ENCODE measurements at places on chromosomes 7 and 10.

DNA sequence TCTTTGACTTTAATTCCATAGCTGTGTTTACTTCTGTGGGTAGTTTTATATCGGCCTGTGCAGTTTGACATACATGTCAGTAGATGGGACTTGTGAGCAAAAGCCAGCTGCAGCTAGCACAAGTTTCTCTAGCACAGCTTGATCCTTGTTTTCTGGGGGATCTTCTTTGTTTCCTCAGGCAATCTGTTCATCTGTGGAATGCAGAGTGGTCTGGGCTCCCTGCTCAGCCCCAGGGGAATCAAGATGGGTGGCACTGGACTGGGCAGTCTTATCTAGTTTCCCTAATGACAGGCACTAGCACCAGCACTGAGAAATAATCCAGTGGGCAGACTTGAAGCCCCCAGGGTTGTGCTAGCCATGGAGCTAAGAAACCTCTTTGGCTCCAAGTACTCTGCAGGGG is 40.8 kb downstream of the CYP2C19 start:
- no peak for DNase-seq

DNA sequence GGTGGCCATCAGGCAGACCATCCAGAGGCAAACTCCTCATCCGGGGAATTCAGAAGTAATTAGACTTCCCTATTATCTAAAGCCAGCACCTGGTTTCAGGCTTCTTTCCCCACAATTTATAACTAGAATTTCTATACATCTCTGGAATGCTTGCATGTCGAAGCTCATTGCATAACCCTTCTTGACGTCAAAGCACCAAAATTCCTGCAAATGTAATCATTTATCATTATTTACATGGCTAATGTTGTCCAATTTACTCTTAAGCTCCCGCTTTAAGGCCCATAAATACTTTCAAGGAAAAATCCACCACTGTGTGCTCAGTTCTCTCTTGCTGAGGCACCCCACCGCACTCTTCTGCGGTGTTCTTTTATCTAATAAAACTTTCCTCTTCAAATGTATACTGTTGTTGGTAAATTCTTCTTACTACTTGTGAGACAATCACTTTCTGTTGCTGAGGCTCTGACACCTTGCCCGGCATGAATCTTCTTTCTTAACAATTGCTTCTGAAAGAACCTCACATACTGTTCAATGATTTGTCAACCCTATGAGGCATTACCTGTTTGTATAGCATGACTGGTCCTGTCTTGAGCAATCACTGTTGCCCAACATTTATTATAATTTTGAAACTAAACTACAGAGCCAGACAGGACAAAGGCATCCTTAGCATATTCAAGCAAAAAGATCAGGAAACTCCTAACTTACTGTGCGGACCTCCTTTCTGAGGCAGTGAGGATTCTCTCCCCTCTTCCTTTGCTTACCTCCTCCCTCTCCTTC is 17.4 kb upstream of the GPR141 start:
- no peak for DNase-seq

GRCh38 chr7:2128601-2129322 is 104.0 kb downstream of the MAD1L1 start:
- no peak for DNase-seq

DNA sequence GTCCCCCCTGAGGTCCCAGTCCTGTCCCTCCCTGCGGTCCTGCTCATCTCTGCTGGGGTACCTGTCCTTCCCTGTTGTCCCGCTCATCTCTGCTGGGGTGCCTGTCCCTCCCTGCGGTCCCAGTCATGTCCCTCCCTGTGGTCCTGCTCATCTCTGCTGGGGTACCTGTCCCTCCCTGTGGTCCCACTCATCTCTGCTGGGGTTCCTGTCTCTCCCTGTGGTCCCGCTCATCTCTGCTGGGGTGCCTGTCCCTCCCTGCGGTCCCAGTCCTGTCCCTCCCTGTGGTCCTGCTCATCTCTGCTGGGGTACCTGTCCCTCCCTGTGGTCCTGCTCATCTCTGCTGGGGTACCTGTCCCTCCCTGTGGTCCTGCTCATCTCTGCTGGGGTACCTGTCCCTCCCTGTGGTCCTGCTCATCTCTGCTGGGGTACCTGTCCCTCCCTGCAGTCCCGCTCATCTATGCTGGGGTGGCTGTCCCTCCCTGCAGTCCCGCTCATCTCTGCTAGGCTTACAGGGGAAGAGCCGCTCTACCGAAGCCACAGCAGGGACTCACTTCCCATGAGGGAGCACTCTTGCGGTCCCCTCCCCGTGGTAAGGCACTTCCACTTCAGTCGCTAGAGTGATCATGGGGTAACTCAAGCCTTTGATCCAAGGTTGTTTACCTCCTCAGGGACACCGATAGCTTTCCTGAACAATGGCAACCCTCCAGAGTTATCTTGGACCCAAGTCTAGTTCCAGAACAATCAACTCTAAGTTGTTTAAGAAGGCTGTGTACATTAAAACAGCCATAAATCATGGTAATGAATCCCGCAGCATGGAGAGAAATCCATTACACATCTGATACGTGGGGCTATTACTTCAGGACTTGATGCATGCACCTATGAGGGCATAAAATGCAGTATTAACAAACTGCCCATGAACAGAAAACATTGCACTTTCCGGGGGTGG is 46.8 kb upstream of the MNX1 start:
- no peak for DNase-seq

DNA sequence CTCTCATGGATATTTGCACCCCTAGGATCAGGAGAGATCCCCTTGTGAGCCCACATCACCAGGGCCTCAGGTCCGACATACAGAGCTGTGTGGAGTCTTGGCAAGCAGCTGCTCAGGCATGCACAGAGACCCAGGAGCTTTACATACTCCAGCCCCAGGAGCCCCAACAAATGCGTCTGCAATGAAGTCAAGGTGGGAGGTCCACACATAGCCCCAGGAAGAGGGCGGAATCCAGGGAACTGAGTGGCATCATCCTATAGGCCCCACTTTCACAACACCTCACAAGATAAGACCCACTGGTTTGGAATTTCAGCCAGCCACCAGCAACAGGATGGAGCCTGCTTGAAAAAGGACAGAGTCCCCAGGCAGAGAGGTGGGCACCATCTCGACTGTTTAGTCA is 106.7 kb downstream of the LSMEM1 start:
- DNase-seq = no peak

DNA sequence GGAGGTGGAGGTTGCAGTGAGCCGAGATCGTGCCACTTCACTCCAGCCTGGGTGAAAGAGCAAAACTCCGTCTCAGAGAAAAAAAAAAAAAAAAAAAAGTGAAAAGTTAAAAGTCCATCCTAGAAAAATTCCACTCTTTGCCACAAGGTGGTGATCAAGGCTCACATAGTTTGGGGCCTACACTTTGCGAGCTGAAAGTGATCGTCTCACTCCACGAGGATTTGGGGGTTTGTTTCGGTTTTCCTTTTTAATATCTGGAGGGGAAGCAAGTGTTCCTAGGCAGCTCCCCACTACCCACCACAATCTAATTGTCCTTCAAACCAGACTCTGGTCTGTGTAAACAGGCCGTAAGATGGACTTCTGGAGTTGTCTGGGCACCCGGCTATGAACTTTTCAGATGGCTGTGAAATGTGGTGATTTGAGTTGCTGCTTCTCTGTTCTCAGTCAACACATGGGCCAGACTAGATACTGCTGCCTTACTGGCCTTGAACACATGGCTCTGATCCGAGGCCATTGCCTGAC is 27.1 kb downstream of the PRLHR start:
- DNase-seq = peak; percentile 48

DNA sequence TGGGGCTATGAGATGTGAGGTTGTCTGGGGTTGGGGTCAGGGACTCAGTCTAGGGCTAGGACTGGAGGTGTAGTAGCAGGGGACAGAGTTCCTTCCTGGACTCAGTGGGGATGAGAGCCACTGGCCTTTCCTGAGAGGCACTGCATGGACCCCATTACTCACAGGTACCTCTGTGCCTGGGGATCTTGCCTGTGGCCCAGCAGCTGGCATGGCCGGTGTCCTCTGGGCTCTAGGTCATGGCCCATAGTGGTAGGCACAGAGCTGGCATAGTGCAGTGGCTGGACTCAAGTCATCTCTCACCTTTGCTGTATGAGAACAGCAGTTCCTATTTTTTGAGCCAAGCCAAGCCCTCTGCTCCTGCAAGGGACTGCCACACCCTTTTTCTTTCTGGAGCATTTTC is 51.9 kb downstream of the NEURL1 start:
- DNase-seq = no peak

GRCh38 chr7:132604121-132604520 is 27.9 kb upstream of the PLXNA4 start:
- no peak for DNase-seq

DNA sequence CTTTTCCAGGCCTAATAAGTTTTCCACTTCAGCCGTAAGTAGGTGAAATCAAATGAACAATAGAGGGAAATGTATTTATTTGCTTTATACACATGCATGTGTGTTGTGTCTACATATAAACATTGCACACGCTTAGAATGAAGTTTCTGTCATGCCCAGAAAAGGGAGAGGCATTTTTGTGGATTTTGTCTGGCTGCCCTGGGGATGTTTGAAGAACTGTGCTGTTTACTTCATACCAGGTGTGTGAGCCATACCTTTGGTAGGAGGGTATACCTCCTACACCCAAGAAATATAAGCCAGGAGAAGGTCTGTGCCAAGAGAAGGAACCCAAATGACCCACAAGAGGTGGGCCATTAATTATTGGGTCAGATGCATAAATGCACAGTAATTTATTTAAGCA is 12.8 kb downstream of the GATAD1 start:
- DNase-seq = no peak

DNA sequence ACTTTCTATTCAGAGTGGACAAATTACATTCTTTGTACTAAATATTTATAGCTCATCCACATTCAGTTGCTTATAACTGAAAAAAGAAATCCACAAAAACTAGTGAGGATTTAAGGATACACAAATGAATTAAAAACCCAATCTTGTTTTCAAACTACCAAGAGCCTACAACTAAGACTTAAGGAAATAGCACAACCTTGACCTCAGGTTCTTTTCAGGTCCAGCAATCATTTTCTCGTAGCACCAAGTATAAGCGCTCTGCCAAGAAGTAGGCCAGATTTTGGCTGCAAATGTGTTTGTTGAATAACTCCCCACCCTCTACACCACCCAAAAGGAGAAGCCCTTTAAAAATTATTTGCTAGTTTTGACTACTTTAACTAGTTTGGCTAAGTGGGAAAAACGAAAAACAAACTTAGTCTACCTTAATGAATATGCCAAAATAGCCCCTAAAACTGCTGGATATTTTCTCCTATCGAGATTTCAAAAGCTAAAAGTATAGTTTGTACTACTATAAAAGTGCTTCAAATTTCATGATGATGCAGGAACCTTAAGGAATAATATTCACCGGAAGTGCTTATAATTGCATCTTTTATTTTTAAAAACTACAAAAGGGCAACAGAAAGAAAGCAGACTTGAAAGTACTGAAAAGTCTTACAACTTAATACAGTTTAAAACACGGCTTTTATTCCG is 2.7 kb upstream of the KMT2E start:
- DNase-seq = peak; percentile 57

- no peak for DNase-seq
These were observed 402.0 kb downstream of the RPS24 start for GRCh38 chr10:78435484-78436221.

GRCh38 chr10:94412449-94412848 is 10.1 kb downstream of the TBC1D12 start:
- DNase-seq = no peak

GRCh38 chr7:38686888-38687287 is 55.7 kb upstream of the AMPH start:
- DNase-seq = no peak

GRCh38 chr7:31583942-31584341 is 70.1 kb downstream of the ITPRID1 start:
- no peak for DNase-seq

- peak; percentile 69 for DNase-seq
These were observed 77.6 kb upstream of the EN2 start for GRCh38 chr7:155380221-155380861.

DNA sequence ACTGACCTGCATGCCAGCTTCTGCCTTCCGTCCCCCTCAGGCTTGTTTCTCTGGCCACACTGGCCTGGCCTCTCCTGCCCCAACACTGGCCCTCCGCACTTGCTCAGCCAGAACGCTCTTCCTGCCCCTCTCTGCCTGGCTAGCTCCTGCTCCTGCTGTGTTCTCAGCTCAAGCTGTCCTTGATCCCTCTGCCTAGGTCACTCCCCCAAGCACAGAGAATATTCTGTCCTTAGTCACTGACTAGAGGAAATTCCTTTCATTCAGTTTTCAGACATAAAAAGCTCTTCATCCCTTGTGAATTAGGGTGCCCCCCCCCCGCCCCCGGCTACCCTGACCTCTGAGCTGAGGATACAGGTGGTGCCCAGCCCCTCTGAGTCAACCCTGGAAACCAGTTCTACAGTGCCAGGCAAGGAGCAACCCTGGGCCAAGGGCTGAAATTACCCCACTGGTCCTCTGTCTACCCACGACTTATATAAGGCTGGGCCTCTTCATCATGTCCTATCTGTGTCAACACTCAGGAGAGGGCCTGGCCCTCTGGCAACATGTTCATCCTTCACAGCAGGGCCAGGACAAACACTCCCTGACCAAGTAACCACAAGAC is 6.6 kb upstream of the SGPL1 start:
- no peak for DNase-seq

DNA sequence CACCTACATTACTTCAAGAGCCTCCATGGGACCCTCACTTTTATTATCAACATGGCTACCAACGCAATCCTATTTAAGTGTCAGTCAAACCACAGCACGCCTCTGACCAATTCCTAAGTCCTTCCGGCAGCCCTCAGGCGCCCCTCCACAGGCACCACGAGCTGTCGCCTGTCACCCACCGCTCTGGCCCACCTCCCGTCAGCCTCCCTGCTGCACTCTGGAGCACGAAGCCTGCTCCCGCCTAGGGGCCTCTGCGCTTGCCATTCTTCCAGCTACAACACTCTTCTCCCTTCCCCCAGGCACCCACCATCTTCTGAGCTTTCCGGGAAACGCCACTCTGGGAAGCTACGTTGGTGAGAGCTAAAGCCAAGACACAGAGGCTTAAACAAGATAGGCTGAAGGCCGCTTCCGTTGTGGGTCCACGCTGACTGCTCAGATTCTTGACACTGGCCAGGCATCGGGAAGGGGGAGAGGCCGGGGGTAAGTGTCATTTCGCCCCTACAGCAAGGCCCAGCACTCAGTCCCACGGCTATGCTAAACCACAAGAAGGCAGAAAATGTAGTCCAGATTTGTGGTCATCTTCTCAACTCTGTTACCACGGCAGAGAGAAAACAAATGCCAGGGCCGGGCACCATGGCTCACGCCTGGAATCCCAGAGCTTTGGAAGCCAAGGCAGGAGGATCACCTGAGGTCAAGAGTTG is 56.7 kb downstream of the GNA12 start:
- no peak for DNase-seq

- DNase-seq = no peak
These were observed 6.1 kb upstream of the TCAF1 start for GRCh38 chr7:143908120-143908519.

GRCh38 chr10:104043185-104043830 is 42.4 kb downstream of the COL17A1 start:
- no peak for DNase-seq
